ENCODE measurements at places on chromosomes 3 and 15.

- no peak for DNase-seq
Measured at GRCh38 chr3:170267793-170268192, 45.6 kb downstream of the PRKCI start.

DNA sequence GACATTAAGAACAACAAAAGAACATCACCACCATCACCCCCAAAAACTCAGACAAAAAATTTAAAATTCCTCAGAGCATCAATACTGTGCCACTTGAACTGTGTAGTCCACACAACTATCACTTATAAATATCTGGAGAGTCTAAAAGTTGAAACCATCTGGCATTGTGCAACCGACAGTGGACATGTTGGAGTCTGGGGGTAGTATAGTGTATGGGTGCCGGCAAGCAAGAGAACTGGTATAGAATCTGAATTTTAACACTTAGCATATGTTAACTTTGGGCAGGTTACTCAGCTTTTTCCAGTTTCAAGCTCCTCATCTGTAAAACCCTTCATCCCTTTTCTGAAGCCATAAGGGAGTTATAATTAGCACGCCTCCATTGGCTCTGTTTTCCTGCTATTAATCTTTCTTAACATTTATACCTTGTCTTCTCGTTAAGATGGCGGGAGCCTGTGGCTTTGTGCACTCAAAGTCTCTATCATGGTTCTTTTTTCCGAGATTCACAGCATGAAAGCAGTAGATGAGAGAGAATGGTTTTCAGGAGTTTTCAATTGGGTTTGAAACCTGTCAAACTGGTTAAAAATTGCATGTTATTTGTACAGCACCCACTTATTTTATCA is 255.7 kb upstream of the TBL1XR1 start:
- no peak for DNase-seq

DNA sequence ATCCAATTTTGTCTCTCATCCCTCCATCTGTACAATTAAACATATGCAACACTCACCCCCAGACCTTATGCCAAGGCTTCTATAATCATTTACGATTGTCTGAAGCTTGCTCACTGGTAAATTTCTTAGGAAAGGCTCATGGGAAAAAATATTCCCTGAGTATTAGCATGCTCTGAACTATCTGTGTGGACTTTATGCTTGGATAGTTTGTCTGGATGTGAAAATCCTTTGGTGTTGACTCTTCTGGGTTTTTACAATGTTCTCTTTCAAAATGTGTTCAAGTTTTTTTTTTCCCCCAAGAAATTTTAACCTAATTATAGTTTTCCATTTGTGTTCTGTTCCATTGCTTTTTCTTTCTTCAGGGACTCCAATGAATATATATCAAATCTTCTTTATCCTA is 19.9 kb upstream of the TTBK2 start:
- no peak for DNase-seq

GRCh38 chr3:112889357-112889756 is 42.7 kb upstream of the CD200R1L start:
- DNase-seq: no peak

GRCh38 chr15:99451484-99451883 is 114.3 kb upstream of the MEF2A start:
- no peak for DNase-seq

DNA sequence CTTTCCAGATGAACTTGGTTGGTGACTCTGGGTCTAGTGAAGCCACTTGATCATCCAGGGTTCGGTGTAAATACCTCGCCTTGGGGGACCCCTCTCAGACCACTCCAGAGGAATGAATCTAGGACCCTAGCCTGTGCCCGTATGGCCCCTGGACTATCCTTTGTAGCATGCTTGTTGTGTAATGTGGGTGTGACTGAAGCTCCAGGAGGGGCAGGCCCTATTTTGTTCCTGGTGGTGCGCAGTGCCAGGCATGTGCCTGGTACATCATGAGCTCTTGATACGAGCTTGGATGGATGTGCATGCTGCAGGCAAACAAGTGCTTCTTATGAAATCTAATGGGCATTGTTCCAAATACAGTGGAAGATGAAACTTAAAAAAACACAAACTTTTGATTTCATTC is 82.8 kb downstream of the EBLN2 start:
- DNase-seq: no peak

GRCh38 chr3:183247011-183247589 is 6.0 kb upstream of the B3GNT5 start:
- no peak for DNase-seq

- DNase-seq: no peak
Measured at GRCh38 chr15:88118035-88118434, 138.5 kb downstream of the NTRK3 start.

DNA sequence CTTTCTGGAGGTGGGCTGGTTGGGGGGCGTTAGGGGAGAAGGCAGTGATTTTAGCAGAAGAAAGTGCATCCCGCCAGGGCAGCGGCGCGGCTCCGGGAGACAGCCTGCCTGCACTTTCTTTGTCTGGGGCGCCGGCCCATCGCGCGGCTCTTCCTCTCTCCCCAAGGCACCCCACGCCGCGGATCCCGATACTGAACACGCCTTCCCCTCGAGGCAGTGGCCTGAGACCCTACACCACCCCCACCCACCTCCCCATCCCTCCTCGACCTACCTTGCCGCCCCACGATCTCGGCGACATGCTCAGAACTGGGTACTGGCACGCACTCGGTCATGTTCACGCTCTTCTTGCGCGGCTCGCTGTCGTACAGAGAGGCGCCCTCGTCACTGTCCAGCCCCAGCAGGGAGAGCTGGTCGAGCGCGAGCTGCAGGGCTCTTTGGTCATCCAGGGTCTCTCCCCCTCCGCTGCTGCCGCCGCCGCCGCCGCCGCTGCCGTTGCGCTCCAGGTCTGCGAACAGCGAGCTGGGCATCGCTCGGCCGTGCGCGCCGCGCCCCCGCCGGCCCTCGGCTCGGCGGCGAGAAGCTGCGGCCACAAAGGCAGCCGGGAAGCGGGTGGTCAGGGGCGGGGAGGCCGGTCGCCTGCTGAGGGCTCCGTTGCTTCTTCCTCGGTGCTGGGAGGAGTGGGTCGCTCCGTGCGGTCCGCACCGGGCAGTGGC is 483 bp downstream of the MEX3B start:
- no peak for DNase-seq

DNA sequence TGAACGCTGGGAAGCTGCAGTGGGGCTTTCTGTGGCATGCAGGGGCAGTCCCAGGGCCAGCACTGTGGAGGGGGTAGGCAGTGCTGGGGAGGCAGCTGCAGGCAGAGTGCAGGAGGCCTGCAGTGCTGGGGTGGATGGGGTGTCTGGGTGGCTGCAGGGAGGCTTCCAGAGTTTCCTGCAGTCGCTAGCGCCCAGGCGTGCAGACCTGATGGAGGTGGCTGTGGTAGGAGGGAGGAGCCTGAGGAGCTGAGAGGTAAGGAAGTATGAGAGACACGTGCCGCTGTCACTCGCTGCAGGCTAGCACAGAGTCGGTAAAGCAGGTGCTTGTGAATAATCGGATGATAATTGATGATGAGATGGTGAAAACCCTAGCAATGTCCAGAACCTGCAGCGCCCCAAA is 16.3 kb downstream of the SYNM start:
- DNase-seq: no peak

DNA sequence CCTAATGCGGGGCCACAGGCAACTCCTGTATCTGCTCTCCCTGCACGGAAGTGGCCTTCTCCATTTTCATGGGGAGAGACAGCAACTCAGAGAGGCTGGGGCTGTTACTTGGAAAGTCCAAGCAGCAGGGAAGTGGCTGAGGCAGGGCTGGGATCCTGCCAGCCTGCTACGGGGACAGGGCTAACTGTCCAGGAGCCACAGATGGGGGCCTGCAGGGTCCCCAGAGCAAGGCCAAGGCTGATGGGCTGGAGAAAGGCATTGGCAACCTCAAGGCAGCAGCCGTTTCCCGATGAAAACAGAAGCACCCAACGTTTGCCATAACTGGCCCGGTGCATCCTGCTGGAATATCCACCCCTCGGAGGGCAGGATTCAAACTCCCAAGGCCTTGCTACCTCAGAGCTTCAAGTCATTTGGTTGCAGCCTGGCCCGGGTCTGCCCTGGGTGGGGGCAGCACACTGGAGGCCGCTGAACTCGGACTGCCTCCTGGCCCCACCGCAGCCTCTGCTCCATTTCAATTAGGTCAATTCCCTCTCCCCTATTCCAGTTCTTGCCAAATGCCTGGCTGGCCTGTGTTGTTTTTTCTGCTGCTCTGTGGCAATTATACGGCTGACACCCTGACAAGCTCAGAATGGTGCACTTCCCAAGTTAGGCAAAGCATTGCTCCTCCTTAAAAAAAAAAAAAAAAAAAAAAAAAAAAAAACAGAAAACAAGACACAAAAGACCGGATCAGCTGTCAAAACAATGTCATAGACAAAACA is 143.5 kb downstream of the NUP210 start:
- DNase-seq: no peak

GRCh38 chr15:32834156-32834555 is 116.4 kb downstream of the GREM1 start:
- DNase-seq: no peak

DNA sequence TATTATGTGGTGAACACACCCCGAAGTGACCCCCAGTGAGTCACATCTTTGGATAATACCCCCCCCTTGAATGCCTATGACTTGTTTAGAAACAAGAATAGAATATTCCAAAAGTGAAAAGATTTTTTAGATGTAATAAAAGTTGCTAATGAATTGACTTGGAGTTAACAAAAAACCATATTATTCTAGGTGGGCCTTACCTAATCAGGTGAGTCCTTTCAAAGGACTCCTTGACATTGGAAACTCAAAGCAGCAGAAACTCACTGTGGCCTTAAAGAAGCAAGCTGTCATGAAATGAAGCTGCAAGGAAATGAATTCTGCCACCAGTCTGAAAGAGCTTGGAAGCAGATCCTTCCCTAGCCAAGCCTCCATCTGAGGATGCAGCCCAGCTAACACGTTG is 10.9 kb upstream of the ISL2 start:
- DNase-seq: no peak

DNA sequence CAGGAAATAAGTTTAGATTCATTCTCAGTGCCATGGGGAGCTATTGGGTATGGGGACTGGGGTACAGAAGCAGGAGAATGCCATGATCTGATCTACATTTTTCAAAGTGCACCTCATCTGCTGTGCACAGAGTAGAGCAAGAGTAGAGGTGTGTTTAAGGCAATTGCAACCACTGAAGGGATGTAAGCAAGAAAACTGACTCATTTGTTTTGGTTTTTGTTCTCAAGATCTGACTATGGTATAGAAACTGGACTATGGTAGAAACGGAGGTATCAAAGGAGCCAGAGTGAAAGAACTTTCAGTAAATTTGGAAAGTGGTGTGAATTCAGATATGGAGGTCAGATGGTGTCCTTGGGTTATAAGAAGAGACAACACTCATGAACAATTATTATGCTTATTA is 86.2 kb upstream of the CMSS1 start:
- no peak for DNase-seq

DNA sequence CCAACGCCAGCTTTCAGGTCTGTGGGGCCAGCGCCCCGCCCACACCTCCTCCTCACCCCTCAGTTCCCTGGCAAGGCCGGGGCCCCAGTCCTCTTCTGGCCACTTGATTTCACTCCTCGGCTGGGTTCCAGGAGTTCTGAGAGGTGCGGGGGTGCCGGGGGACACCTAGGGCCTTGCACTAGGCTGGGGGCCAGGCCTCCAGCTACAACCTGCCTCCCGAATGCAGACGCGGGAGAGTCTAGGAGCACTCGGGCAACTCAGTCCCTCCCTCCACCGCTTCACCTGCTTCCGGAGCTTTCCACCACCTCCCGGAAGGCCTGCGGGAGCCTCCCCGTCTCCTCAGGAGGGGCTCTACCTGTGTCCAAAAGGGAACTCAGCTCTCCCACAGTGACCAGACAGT is 35.6 kb downstream of the TNK2 start:
- DNase-seq: no peak

DNA sequence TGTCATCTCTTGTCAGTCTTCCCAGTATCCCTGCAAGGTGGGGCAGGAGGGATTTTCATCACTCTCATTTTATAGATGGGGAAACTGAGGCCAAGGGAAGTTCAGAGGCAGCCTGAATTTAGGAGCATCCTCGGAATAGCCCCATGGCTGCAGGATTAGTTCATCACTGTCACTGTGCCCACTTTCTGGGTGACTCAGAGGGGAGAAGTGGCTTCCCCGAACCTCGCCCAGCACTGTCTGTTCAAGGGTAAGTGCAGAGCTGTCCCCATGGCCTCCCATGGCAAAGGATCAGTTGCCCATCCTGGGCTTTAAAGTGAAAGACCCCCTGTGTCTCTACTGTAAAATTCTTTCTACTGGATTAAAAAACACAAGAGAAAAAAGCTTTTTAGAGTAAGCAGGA is 60.0 kb upstream of the SEC13 start:
- DNase-seq: no peak

DNA sequence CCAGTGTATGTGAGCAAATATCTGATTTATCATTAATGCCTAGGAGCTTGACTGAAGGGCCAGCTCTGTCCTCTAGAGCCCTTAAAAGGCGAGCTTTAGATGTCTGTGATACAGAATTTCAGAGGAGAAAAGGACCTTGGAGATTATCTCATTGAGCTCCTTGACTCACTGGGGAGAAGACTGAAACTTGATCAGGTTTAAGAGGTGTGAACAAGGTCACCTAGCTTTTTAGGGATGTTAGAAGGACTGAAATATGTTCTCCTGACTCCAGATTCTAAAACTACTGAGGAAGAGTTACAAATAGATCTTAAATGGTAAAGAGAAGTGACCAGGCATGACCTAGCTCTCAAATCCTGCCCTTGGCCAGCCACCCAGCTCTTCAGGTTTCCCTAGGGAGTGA is 193.7 kb upstream of the BHLHE40 start:
- DNase-seq: no peak

GRCh38 chr3:40019376-40019775 is 210.0 kb downstream of the MYRIP start:
- DNase-seq: no peak

DNA sequence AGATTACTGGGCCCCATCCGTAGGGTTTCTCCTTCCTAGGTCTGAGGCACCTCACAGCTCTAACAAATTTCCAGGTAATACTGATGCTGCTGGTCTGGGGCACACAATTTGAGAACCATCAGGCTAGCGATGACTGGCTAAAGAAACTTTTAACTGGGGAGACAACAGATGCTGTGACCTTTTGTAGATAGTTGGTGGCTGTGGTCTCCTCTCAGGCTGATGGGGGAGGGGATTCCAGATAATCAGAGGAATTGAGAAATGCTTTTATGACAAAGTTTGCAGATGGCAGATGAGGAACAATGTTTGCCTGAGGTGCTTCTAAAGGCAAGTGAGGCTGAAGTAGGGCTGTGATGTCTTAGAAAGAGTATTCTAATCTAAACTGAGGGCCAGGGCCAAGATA is 13.8 kb upstream of the CCR9 start:
- no peak for DNase-seq

DNA sequence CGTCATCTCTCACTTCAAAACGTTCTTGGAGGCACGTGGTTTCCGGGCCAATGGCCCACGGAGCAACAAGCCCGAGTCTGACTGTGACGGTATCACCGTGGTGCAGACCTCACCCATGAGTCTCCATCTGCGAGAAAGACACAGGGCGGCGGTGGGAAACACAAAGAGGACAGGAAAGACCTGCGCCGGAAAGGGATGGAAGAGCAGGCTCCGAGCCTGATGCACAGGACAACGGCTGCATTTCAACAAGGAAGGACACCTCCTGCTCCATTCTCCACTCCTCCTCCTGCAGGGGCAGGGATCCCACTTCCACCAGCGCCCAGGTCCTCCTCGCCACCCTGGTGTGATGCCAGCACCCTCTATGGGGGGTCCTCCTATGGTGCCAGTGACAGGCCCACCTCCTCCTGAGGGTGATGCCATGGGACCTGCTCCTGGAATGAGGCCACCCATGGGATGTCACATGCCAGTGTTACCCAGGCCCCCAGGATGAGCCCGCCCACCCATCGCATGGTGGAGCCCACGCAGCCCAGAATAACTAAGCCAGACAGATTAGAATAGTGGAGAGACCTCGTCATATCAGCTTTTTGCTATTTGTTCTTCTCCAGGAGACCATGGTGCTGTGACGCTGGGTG is 73.0 kb upstream of the PCSK6 start:
- DNase-seq: no peak
